Head of caudate nucleus (tissue), 42 donors: ENCODE measurements at places on chromosomes 11 and 22.
A peak's percentile ranks its signal among the peaks of the same experiment; 100 is the strongest.

DNA sequence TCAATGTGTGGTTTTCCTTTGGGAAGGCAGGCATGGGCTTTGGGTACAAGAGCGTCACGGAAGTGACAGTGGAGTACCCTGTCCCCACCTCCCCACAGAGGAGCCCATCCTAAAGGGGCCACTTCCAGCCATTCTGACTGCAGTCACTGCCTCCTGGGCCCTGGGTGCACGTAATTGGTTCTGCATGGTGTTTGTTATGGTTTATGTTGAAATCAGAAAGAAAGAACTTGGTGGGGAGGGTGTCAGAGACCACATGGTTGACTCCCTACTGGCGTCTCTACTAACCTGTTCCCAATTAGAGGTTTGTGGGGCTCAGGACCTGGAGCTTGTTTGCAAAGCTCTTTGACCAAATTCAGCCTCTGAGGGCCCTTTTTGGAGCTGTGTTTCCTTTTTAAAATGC, 40.8 kb downstream of the RIBC2 start:
- DNase-seq = no peak

DNA sequence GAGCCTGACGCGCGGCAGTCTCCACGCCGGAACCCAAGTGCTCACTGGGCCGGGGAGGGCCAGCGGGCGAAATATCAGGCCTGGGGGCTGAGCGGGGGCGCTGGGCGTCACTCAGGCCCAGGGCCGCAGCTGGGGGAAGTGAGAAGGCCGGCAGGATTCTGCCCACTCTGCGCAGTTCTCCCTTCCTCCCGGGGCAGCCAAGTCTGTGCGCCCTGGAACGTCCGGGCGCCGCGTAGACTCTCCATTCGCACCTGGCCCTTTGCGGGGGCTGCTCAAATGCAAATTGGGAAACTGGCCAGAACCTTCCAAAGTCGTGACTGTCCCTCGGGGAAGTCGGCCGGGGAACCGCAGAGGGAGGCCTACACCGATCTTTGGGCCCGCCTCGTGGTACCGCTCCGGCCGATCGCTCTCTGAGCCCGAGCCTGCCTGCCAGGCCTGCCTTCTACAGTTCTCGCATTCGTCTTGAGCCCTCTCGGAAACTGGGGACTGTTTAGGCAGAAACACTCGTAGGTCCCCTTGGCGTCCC, 2.2 kb upstream of the SLC6A5 start:
- DNase-seq = no peak

DNA sequence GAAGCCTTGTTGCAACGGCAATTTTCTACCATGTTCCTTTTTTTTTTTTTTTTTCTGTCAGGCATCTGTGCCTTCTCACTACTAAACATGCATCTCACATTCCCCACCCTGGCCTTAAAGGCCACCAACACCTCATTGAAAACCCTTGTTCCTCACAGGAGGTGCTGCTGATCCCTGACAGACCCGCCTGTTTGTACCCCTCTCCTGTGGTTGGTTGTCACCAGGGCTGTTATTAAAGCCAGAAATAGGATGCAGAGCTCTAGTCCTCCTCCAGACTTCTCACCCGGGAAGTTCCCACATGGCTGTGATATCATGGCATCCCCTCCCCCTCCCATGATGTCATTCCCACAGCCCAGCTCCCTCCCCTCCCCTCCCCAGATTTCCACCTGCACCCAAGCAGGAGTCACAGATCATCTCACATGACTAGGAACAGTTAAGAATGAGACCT, 302.8 kb upstream of the NCAM1 start:
- no peak for DNase-seq

DNA sequence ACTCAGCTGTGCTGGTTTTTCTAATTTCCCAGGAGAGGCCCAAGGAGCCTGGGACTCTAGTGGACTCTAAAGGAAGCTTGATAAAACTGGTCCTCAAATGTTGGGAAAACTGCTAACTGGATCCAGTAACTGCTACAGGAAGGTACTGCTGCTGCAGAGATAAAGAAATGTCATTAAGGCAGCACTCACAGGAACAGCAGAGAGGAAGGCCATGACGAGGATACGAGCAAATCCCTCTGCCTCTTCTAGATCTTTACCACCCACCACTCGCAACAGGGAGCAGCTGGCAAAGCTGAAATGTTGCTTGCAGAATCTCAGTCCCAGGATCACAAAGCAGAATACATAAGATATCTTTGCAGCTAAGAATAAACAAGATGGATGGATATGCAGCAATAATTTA, 23.5 kb downstream of the TTC28 start:
- no peak for DNase-seq

- no peak for DNase-seq
Measured at GRCh38 chr22:39518144-39518786, 2.1 kb upstream of the ATF4 start.

- no peak for DNase-seq
Measured at GRCh38 chr11:60428517-60428916, 855 bp upstream of the MS4A5 start.

- DNase-seq = no peak
Measured at GRCh38 chr11:115498354-115498753, 5.9 kb downstream of the CADM1 start.

- DNase-seq = peak; percentile 54
Measured at GRCh38 chr11:86627776-86628455, 44.5 kb downstream of the ME3 start.

DNA sequence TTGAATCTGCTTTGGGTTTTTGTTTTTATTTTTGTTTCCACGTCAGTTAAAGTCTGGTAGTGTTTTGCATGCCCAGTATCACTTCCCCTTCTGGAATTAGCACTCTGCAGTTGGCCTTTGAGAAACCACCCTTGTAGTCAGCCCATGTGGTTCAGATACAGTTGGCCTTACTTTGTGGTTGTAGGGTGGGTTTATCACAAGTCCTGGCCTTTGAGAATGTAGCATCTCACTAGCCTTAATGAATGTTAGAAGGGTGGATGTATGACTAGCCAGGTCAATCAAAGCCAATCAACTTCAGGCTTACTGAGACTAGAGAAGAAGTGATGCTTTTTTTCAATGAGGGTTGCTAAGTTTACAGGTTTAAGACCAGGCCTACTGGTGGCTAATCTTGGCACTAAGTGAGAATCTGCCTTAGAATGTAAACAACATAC, 19.8 kb downstream of the ARL14EP start:
- DNase-seq = no peak

- no peak for DNase-seq
Measured at GRCh38 chr11:95232666-95233065, 1.7 kb upstream of the SESN3 start.

DNA sequence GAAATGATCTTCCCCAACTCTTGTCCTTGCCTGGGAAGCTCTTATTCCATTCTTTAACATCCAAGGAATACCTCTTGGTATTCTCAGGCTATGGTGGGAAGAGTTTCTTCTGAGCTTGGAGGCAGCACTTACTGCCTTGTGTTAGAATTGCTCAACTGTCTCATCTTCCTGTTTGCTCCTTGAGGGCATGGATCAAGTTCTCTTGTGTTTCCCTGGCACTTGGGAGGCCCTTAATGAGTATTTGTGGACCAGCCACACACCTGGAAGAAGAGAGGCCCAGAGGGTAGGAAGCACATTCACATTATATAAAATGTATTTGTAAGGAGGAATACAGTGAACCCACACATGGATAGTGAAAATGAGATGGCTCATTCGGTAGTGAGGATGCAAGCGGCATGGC, 3.4 kb upstream of the SORL1-AS1 start:
- DNase-seq = no peak

DNA sequence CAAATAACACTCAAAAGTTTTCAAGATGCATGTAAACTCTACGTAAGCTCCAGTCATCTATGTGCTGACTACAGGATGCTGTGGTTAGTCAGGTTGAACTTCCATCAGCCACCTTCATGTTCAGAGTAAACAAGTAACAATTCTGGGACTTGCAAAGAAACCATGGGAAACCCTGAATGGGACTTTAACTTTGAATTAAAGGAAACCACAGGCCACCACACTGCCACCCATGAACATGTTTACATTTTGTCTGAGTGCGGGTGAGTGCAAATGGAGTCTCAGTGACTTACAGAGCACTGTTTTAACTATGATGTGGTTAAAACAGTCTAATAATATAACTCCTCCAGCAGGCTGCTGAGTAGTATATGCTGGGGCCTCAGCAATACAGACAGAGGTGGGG, 12.9 kb upstream of the SYTL2 start:
- no peak for DNase-seq

GRCh38 chr11:10377183-10377582, 72.3 kb downstream of the ADM start:
- DNase-seq = no peak

DNA sequence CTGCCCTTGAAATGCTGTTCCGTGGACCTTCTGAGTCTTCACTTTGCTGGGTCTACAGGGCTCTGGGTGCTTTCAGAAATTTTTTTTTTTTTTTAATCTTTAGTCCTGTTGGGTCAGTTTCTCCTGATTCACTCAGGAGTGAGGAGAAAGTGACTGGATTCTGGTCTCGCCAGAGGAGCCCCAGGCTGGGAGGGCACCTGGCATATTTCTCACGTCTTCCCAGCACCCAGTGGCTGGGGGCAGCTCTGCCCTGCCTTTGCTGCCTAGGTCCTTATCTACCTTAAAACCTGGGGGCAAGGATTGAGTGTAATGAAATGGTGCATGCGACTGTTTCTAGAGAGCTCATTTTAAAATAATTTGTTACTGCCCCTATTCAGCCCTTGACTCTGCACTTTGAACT, 23.3 kb downstream of the SAMM50 start:
- no peak for DNase-seq

DNA sequence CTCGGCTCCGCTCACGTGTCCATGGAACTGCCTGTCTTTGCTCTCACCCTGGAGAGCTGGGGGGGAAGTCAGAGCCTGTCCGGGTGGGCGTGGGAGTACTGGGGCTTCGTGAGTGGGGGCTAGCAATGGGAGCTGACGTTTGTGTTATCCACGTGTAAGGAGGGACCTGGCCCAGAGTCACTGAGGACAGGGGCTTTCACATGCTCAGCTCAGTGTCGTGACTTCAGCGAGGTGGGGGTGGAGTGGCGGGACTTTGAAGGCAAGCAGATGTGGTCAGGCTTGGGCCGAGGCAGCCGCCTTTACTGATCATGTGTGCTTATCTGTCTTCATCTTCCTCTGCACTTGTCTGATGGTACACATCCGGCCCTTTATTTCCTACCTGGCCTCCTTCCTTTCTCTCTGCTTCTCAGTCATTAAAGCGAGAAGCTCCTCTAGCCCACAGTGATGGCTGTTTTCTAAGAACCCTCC, 113.1 kb upstream of the NNMT start:
- no peak for DNase-seq

DNA sequence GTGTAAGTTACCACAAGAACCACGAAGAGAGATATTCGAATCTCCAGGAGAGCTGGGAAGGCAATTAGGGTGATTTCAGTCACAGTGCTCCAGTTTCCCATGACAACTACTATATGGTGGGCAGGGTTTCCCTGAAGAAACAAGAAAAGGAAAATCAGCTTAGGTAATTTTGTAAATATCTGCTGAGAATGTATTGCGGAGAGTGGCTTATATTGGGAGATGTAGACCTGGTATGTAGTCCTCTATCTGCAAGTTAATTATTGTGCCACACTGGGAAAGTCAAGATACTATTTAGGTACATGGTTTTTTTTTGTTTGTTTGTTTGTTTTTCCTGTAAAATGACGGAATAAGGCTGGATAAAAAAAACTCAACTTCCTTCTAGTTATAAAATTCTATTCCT, at the start of gene OR6M1:
TSS of gene OR6M1 (minus strand) at position 101 of the 400 bp plus-strand sequence. CDS start at position 101, 0 bp downstream.
- no peak for DNase-seq

- DNase-seq = no peak
Measured at GRCh38 chr11:33434294-33434693, 177.1 kb downstream of the HIPK3 start.
